Right ventricle myocardium superior (tissue), 1 donor: ENCODE measurements at places on chromosomes 2 and 18. TPM values are rescaled to one million over a fixed set of nuclear protein-coding genes. Genes with fewer than 3 reads are reported as not detected.

Gene SULT1C4
- total RNA-seq, result 2.7 TPM

Gene KIAA1328
- total RNA-seq, result 3.6 TPM

Gene TRABD2A
- total RNA-seq, result 0.56 TPM

DNA sequence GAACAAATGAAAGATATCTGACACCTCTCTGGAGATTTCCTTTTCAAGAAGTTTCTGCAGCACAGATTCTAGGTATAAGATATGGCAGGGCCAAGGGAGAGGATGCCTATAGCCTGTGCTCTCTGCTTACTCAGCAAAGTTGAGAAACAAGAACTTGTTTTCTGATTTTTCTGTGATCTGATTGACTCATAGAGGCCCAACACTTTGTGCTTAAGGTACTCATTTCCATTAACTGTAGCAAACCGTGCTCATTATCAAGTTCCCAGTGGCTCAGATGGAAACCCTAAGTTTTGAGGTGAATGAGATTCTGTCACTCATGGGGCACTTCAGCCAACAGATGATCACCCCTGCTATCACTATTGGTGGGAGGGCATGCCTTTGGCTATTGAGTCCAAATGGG, 124.3 kb downstream of the SP100 start:
- DNase-seq, result no peak

- no peak for DNase-seq
Measured at GRCh38 chr2:112880696-112881095, 30.3 kb upstream of the IL37 start.

DNA sequence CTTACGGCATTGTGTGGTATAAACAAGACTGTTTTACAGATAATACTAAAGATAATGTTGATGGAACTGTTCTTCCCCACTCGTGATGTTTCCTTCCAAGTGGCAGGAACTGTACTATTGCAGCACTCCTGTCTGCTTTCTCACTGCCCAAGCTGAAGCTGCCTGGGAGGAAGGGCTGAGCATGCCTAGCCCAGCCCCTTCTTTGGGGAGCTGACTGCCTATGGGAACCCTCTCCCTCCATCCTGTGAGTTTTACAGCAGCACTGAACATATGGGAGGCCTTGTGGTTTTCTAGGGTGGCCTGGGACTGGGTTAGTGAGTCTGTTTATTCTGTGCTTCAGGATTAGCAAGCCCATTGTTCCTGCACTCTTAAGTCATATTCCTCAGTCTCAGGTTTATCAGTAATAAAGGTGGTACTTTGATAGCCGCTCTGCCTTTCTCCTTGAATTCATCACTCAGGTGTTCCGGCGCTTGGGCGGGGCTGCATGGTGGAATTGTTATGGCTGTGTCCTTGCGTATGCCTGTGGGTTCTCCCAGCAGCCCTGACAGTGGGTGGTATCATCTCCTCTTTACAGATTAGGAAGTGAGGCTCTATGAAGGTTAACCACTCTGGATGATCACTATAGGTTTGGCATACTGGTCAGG, 379.7 kb downstream of the PTPRM start:
- no peak for DNase-seq

GRCh38 chr18:79788734-79789085, 9.0 kb upstream of the KCNG2 start:
- DNase-seq, result no peak

- no peak for DNase-seq
Measured at GRCh38 chr2:26172871-26173775, at the start of gene GAREM2. TSS of gene GAREM2 (plus strand) at chr2:26173088. CDS start at chr2:26173221, 133 bp downstream.

DNA sequence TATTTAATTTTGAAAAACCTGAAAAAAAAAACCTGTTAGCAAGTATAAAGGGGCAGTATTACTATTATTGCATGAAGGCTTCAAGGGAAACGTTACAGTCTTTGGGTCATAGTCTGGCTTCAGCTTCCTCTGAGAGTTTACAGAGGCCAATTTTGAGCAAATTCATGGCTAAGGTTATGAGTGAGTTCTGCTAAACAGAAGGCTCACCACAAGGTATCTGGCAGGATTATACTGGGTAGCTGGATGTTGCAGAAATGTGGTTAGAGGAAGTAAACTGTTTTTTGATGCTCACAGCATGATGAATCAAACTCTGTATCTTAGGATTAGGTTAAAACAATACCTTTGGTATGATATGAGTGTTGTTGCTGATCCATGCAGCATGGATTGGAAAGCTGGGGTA, 9.3 kb downstream of the MRPL19 start:
- DNase-seq, result no peak

GRCh38 chr2:32534831-32535230, 93.0 kb upstream of the TTC27 start:
- no peak for DNase-seq

DNA sequence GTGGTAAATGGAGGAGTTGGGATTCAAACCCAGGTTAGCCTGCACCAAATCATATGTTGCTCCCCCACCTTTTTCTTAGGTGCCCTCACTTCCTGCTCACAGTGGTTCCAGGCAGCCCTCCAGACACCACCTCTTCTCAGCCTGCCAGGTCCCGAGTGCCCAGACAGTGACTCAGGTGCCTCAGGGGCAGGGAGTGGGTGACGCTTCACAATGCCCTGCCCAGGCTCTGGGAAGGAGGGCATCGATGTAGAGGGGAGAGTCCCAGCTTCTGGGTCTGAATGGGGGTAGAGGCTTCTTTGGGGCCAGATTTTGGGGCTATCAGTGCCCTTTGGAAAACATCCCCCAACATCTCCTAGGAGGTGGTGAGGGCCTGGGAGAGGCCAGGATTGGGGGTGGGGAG, 5.2 kb upstream of the DNAJB2 start:
- DNase-seq, result no peak

DNA sequence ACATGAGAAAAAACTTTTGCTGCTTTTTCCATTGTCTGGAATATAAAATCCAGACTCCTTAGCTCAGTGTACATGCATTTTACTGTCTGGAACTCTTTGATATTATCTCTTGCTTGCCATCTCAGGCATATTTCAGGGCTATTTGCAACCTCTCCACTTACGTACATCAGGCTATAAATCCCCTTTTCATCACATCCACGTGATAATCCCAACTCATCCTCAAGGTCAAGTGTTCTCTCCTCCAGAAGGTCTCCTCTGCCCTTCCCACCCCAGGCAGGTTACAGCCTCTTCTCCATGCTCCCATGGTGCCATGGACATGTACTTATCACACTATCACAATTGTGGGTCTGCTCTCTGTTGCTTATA, 202.5 kb upstream of the RBMS1 start:
- DNase-seq, result no peak

GRCh38 chr2:98408155-98408554, 36.5 kb upstream of the INPP4A start:
- DNase-seq, result no peak

DNA sequence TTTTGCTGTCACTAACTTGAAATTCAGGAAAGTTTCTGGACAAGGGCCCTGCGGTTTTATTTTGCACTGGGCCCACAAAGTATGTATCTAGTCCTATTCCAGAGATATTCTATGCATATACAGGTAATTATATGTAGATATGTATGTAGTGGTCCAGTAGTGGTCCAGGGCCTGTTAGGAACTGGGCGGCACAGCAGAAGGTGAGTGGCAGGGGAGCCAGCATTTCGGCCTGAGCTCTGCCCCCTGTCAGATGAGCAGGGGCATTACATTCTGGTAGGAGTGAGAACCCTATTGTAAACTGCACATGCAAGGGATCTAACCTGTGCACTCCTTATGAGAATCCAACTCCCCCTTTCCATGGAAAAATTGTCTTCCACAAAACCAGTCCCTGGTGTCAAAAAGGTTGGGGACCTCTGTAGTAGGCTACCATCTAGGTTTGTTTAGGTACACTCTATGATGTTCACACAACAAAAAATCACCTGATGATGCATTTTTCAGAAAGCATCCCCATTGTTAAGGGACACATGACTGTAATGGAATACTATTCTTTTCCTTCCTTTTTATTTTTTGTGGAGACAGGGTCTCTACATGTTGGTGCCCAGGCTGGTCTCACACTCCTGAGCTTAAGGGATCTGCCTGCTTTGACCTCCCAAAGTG, 2.8 kb upstream of the PPP4R3B start:
- DNase-seq, result no peak

DNA sequence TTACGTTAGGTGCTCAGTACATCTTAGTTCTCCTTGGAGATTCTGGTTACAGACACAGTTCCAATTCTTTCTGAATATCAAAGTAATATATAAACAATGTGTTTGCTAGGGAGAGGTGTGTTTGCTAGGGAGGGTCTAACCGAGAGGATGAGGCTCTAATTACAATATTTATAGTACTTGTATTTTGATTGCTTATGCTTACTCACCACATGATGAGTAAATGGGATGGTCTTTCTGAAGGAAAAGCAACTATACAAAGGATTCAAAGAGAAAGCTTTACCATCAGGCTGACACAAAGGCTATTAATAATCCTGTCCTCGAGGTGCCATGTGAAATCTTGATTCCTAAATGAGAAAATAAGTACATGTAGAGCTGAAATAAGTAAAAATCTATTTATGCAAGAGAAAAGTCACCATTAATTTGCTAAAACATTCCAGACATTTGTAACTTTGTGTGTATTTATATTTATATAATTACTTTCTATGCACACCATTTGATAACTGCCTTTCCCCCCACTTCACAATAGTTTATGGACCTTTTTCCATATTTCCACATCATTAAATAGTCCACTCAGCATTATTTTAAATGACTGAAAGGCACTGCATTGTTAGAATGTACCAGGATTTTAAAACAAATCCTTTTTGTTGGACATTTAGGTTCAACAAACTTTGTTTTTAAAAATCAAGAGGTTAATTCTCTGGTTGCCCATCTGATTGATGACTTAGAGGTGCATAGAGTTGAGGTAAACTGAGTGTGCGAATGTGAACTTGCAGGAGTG, 94.5 kb upstream of the FN1 start:
- no peak for DNase-seq

- DNase-seq, result no peak
Measured at GRCh38 chr18:78492813-78493371, 486.7 kb upstream of the SALL3 start.

GRCh38 chr18:50192995-50193795, 1.8 kb downstream of the MYO5B start:
- DNase-seq, result no peak

GRCh38 chr2:162994718-162995117, 156.2 kb upstream of the KCNH7 start:
- no peak for DNase-seq

GRCh38 chr18:32422201-32422600, 48.5 kb downstream of the GAREM1 start:
- DNase-seq, result no peak

- DNase-seq, result peak; percentile 68
Measured at GRCh38 chr2:113283704-113284284, 5.1 kb upstream of the PAX8 start.

DNA sequence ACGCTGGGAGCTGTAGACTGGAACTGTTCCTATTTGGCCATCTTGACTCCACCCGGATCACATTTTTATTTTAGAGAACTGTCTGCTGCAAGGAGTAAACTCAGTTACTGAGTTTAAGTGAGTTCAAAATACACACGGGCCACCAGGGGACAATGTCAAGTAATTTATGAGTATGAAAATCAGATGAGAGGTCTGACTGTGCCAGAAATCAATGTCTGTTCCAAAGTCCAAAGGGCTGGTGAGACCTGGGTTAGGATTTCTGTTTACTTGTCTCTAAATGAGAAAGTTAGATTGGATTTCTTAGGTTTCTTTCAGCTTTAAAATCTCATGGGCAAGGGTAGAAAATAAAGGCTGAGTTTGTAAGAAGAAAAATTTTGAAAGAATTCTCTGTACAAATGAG, 465.8 kb upstream of the MEIS1 start:
- no peak for DNase-seq

DNA sequence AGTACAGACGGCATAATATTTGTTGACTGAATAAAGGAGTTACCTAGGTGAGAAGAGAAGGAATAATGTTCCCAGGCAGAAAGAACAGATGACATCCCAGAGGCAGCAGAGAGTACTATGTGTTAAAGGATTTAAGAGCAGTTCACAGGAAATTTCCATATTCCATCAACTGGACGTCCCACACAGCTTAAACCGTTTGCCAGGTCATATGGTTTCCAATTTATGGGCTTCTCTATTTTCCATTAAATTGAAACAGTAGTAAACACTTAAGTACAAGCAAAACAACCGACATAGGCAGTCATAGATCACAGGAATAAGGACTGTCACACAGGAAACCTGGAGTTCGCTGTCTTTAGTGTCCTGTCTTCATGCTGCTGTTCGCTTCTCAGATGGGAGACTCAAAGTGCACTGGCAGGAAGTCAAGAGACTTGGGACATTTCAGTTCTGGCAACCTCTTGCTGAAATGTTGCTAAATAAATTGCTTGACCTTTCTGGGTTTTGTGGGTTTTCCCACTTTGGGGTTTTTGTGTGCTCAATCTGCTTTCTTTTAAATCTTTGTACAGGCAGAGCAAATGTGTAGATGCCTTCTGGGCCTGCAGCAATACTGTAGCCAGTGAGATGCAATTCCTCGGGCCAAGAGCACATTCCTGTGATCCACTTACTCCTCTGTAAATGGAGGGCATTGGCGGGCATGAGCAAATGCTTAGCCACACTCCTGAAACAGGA, 5.8 kb upstream of the PIEZO2 start:
- no peak for DNase-seq

- DNase-seq, result no peak
Measured at GRCh38 chr2:131077966-131078365, 15.3 kb downstream of the FAM168B start.

DNA sequence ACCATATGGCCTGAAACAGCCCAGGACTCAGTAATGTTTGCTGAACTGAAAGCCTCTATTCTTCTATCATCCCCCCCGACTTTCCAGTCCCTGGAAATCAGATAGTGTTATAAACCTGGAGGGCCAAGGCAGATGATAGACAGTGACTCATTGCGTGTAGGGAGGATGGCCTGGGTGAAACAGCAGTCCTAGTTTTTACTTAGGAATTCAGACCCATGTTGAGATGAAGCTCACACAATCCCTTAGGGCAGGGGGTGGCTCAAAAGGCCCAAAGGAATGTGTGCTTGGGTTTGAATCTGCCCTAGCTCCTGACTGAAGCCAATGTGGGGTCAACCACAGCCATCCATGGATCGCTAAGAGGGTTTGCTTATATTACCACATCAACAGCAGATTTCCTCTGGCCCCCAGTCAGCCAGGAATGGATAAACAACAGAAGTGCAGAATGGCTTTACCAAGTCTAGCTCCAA, 43.9 kb upstream of the STPG4 start:
- DNase-seq, result no peak

DNA sequence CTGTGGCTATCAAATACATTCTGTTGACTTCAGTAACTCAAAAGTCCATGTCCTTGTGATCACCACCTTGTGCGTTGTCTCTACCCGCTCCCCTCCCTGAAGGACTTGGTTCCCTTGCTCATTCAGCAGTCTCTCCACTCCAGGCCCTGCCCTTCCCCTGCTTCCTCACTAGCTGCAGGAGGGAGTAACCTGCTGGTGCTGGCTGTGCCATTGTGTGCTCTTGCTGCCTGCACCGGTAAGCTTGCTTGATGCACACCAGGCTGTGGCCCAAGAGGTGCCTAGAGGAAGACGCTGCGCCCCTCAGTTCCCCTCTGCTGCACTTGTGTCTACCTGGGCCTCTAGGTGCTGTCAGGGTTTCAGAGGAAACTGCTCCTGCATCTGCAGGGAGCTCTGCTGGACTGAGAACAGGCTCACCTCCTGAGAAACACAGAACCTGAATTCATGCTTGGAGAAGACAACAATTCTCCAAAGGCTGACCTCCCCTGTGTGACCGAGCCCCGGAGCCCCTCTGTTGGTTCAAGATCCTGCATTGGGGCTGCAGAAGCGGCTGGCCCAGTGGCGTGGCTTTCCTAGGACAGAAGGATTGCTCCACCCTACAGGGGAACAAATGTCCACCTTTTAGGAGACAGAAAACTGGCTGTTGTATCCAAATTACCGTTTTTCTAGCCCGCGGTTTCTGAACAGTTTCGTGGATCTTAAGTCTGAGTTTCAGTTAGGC, 33.6 kb downstream of the PTPRM start:
- DNase-seq, result no peak
